ENCODE measurements at places on chromosomes 3 and 15.

DNA sequence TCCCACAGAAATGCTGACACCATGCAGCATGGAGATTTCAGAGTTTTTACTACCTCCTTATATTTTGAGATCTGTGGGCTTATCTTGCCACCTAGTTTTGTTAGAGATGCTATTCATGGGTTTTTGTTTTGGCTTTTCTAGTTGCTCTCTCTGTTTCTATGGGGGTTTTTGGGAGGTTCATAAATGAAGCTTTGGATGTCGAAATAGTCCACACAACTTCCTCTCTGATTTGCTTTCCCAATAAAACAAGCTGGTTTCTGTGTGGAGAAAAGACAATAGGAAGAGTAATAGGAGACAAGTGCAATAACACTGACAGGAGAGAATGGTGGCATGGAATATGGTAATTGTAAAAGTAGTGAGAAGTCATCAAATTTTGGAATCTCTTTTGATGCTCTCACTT is 106.8 kb upstream of the GPR149 start:
- DNase-seq = no peak

- DNase-seq = no peak
These were observed 40.4 kb downstream of the SRP14 start for GRCh38 chr15:39998511-39999077.

- no peak for DNase-seq
These were observed 19.5 kb downstream of the NFKBIZ start for GRCh38 chr3:101868534-101869464.

- DNase-seq = peak; percentile 50
These were observed 46.2 kb downstream of the TPRA1 start for GRCh38 chr3:127544192-127544802.

GRCh38 chr3:16509721-16510619 is 3.5 kb downstream of the RFTN1 start:
- DNase-seq = no peak

GRCh38 chr3:112472691-112473090 is 26.6 kb downstream of the BTLA start:
- no peak for DNase-seq

DNA sequence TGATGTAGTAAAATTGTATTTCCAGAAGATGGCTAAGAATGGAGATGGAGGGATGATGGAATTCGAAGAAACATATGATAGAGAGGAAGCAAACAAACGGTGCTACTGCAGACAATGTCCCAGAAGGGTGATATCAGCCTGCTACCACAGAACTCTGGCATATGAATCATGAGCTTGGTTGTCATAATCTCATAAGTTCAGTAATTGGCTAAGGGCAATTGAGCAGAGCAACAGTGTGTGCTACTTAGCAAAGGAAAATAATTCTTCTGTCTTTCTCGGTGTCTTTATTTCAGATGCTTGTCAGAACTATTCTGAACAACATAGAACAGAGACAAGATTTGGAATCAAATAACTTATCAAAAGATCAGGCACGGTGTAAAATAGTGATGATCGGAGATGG is 407.3 kb downstream of the GBE1 start:
- DNase-seq = no peak
